Adrenal gland (tissue), 19 donors: ENCODE measurements at places on chromosomes 4 and X. TPM values are rescaled to one million over a fixed set of nuclear protein-coding genes. Genes with fewer than 3 reads are reported as not detected.

DNA sequence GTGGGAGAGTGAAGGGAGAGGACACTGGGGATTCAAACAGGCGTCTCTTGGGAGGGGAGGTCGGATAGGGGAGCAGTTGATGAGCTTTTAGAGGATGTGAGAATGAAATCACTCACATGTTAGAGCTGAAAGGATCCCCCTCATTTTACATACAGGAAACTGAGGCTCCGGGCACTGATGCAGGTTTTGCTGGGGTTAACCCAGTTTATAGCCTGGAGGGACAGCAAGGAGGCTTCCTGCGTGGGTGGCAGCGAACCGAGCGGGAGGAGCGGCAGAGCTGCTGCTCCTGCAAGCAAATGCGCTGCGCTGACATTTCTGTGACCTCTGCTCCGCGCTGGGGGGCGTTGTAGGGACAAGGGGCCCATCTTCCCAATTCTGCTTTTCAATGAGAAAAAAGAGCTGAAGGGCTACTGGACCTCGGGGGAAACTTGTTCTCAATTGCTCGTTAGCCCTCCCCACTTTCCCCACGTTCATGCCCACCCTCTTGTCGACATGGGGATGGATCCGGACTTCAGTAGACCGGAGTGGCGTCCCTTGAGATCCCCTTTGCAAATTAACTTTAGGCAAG, 1.2 kb upstream of the NEUROG2 start:
- DNase-seq = no peak

DNA sequence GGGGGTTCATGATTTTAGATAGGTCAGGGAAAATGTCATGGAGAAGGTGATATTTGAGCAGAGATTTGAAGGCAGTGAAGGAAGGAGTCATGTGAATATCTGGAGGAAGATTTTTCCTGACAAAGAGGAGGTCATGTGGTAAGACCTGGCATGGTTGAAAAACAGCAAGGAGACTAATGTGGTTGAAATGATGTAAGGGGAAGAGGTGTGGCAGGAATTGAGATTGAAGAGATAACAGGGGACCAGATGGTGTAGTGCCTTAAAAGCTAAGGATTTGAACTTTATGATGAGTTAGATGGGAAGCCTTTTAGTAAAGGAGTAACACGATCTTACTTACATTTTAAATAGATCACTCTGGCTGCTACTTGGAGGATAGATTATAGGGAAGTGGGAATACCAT, 210.9 kb downstream of the RTL9 start:
- no peak for DNase-seq

GRCh38 chr4:152892974-152893373, 43.1 kb upstream of the FHDC1 start:
- DNase-seq = no peak

DNA sequence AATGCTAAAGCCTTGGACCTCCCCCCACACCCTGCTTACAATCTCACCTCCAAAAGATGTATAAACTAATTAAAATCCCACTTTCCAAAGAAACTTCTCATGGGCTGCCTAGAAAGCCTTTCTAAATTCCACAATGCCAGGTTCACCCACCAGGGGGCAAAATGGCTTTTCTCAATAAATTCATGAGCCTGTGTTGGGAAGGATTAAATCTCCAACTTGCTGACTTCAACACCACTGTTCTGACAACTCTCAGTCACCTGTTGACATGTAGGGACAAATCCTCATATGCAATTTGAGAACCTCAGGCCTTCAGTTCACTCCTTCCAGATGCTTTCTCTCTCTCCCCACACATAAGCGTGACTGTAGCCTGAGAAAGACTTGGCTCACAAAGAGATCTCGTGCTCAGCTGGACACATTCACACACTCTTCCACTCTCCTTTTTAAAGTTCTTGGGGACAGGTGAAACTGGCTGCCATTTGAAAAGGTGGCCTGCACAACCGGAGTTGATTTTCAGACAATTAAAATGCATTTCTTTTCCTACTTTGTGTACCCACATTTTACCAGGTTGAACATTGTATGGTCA, 88.6 kb upstream of the PRPS2 start:
- no peak for DNase-seq

The NXF2B gene
- polyA plus RNA-seq = not detected

The UGT2B17 gene
- 0.08 TPM for polyA plus RNA-seq

The AREG gene
- 4.5 TPM for polyA plus RNA-seq

DNA sequence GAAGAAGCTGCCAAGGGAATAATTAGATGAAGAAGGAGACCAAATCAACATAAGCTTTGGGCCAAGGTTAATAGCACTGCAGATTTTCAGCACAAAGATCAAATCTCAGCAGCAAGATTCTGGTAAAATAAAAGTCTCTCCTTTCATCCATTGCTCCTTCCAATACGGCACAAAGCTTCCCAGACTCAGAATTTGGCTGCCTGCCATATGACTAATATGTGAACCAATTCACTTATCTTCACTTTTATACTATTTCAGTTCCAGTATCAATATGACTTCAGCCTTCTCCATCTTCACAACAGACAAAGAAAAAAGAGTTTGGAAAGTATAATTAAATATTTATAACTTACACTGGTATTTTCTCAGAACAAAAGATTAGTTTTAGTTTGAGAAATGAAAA, 978.3 kb upstream of the GRID2 start:
- peak; percentile 69 for DNase-seq

DNA sequence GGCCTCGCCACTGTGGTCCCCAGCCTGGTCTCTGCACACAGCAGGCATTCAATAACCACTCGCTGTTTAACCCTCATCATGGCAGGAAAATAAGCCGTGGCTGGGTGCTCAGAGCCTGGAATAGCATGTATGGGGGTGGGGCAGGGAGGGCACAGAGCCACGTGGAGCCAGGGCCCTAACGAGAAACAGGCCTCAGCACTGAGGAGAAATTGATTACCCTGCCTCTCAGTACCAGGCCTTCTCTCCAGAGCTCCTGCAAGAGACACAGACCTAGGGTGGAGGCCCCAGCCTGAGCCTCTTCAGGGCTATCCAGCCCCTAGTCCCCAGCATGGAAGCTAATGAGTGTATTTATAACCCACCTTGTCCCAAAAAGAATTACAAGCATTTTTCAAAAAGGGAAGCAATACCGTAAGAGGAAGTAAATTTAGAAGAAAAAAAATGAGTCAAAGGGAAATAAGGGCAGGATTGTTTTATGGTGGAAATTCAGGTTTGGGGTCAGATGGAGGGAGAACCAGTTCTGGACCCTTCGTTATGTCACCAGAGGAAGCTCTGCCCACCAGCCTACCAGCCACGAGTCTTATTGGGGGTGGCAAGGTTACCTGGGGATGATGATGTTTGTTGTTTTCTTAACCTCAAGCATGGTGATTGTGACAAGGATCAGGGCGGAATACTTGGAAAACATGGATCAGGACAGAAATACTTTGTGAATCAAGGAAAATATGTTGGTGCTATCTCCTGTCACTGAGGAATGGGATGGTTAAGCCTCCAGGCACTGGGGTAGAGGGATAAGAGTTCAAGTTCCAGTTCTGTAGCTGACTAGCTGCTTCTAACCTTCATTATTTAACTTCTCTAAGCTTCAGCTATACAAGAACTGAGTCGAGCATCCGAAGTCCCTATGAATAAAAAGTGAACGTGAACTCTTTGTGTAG, 101.9 kb upstream of the RBPJ start:
- DNase-seq = no peak

The LNX1 gene
- 1.2 TPM for polyA plus RNA-seq

The KLHL4 gene
- 4.8 TPM for polyA plus RNA-seq

- no peak for DNase-seq
These were observed 199.3 kb downstream of the BMPR1B start for GRCh38 chr4:94957030-94957429.

DNA sequence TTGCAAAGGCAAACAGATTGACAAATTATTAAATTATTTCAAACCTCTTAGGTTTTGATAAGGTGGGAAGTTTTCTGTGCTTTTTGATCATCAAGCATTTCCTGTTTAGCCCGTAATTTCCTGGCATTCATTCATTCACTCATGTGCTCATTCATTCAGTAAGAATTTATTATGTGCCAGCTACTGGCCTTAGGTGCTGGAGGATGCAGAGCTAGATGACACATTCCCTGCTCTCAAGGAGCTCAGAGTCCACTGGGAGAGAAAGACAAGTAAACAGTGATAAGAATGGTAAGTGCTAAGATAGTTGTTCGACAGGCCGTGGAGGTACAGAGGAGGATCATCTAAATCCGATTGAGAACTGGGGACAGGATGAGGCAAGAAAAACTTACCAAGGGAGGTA, 153.0 kb downstream of the DCTD start:
- no peak for DNase-seq

The GAGE2A gene
- not detected for polyA plus RNA-seq

GRCh38 chr4:28232376-28232775, 1371.7 kb downstream of the STIM2 start:
- DNase-seq = no peak

DNA sequence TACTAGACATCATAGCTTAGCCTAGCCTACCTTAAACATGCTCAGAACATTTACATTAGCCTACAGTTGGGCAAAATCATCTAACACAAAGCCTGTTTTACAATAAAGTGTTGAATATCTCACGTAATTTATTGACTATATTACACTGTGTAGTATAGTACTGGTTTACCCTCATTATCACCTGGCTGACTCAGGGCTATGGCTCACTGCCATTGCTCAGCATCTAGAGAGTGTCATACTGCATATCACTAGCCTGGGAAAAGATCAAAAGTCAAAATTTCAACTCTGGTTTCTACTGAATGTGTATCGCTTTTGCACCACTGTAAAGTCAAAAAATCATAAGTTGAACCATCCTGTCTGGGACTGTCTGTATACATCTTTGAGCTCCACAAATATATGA, 78.6 kb downstream of the CEP44 start:
- DNase-seq = no peak

GRCh38 chr4:158578476-158578875, 56.8 kb downstream of the RXFP1 start:
- DNase-seq = no peak

DNA sequence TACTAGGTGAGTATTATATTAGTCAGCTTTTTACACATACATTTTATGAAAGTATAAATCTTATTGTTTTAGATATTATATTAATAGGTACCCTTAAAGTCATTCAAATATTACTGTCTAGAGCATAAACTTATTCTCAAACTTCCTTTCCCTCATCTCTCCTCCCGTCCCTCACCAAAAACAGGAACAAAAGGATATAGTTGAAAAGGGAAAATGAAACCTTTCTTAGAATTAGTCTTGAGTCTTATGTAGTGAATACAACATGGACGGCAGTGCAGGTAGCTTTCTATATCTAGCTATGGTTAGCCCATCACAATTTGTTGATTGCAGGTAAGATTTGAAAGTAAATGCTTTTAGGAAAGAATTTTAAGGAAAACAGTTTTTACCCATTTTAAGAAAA, 65.6 kb downstream of the RBPJ start:
- DNase-seq = no peak

- no peak for DNase-seq
These were observed 123.2 kb upstream of the TRIM2 start for GRCh38 chr4:153081006-153081580.

- DNase-seq = no peak
These were observed 77.1 kb upstream of the LSM6 start for GRCh38 chr4:146098397-146098796.

DNA sequence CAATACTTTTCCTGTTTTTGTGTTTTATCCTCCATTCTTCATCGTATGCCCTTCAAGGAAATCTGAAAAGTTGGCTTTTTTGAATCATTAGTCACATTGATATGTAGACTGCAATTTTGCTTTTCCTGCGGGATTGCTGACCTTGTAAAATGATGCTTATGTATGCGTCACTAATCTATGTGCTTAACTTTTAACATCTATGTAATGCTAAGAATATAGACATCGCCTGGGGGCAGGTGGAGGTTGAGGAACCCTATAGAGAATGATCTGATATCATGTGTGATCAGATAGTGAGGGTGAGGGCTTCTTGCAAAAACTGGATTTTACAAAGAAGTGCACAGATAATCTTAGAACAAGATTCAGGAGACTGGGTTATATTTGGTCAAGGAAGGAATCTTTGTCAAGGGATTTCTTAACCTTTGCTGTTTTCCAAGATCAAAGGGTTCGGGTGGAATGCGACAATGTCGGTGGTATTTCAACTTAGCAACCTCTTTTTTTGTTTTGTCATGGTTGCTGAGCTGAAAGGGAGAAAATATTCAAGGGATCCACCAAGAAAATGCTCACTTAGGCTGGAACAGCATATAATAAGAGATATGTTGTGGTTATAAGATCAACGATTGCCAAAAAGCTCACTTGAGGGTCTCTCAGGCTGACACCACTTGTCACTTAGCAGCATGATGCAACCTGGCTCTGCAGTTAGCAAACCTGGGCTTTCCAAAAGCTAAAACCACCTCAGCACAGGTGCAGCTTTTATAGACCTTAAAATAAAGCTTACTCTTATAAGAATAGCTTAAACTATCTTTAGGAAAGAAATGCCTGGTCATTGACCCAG, 70.6 kb upstream of the PUDP start:
- DNase-seq = no peak

GRCh38 chr4:27046851-27047250, 186.2 kb downstream of the STIM2 start:
- DNase-seq = no peak

GRCh38 chr4:15336410-15337167, 91.2 kb upstream of the C1QTNF7 start:
- DNase-seq = no peak

The CTPS2 gene
- polyA plus RNA-seq = 35.8 TPM

- DNase-seq = no peak
These were observed 3.1 kb upstream of the CYSLTR1 start for GRCh38 chrX:78330540-78330939.

GRCh38 chr4:94419549-94419948, 32.2 kb upstream of the PDLIM5 start:
- no peak for DNase-seq

DNA sequence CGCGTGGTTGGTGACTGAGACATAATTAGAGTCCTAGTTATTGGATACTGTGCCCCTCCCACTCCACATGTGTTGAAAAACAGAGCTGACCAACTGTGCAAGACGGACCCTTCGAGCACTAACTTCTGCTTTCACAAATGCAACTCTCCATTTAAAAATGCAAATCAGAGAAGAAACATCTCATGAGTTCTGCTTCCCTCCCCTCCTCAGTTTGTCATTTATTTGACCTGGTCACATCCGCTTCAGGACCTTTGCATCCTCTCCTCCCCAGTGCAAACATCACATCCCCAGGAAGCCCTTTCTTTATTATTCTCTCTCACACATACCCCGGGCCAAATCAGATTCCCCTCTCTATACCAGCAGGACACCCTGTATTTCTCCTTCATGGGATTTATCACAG, 38.1 kb upstream of the NOCT start:
- DNase-seq = no peak

DNA sequence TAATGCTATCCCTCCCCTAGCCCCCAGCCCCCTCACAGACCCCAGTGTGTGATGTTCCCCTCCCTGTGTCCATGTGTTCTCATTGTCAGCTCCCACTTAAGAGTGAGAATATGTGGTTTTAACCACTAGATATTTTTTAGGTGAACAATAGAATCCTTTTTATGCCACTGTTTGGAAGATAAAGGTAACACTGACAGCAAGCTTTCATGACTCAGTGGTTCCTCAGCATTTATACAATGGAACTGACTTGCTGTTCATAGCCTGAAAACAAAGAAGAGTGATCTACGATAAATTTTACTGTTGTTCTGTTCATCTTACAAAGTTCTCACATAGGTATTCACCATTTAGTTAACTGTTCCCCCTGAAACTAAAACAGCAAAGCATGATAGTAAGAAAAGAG, 147.8 kb downstream of the ARHGAP10 start:
- DNase-seq = no peak

GRCh38 chrX:71579136-71579989, 1.1 kb downstream of the GCNA start:
- no peak for DNase-seq
